Frontal cortex (tissue), 4 donors: ENCODE measurements at places on chromosomes 1 and 21. TPM values are rescaled to one million over a fixed set of nuclear protein-coding genes. Genes with fewer than 3 reads are reported as not detected.

The CAPN8 gene
- total RNA-seq, result not detected

The SPRR1A gene
- not detected for total RNA-seq

The GBP5 gene
- total RNA-seq, result under 0.01 TPM

The DVL1 gene
- total RNA-seq, result 65.2 TPM

The PPFIA4 gene
- total RNA-seq, result 12.6 TPM

The PUSL1 gene
- total RNA-seq, result 6.5 TPM

The MASP2 gene
- total RNA-seq, result not detected

The SLC26A9 gene
- not detected for total RNA-seq

The ALPL gene
- total RNA-seq, result 4.9 TPM

The FAM177B gene
- total RNA-seq, result not detected

The OPTC gene
- total RNA-seq, result not detected

The PGLYRP3 gene
- not detected for total RNA-seq

The SLC30A2 gene
- total RNA-seq, result not detected

The PIGR gene
- not detected for total RNA-seq

The DPM3 gene
- total RNA-seq, result 15.1 TPM

The NUP210L gene
- 0.41 TPM for total RNA-seq

The THRAP3 gene
- total RNA-seq, result 80.3 TPM

The RHBDL2 gene
- 0.41 TPM for total RNA-seq

The ATP6V1G3 gene
- not detected for total RNA-seq

The IFI44L gene
- 7.3 TPM for total RNA-seq

The KCNK1 gene
- total RNA-seq, result 4.9 TPM
